ENCODE measurements at places on chromosomes 6 and 20. TPM values are rescaled to one million over a fixed set of nuclear protein-coding genes. Genes with fewer than 3 reads are reported as not detected.
A peak's percentile ranks its signal among the peaks of the same experiment; 100 is the strongest.

PAK5 gene
- total RNA-seq, result 0.10 TPM

GRCh38 chr6:159766906-159767305 lies 5.1 kb downstream of the ACAT2 start:
- DNase-seq, result no peak

DNA sequence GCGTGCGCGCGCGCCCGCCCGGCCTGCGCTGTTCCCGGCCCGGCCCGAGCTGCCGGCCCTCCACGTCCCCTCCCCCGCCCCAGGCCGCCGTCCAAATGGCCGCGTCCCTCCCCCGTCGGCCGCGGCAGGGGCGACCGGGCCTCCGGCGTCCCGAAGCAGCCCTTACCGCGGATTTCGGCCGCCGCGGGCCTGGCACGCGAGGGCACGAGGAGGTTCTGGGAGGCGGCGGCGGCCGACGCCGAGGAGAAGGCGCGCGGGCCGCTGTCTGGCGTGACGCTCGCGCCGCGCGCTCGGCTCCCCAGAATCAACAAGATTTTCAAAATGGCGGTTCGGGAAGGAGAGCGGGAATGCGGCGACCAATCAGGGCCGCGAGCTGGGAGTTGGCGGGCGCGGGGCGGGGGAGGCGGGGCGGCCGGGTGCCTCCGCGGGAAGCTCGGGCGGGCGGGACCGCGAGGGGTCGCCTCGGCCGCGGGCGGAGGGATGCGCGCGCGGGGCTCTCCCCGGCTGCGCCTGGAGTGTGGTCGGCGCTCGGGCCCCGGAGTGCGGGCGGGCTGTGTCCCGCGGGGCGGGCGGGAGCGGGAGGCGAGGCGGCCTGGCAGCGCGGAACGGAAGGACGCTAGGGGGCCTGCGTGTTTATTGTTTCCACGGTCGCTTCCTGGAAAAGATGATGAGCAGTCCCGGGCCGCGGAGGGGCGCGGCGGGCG lies at the start of gene DEK:
Gene DEK, minus strand, starts transcription at position 312 of the 704 bp plus-strand sequence. CDS start 543 bp downstream, outside the sequence.
- DNase-seq, result peak; percentile 89

CCM2L gene
- total RNA-seq, result 27.2 TPM

- DNase-seq, result no peak
Measured at GRCh38 chr6:140806431-140806830, 1326.3 kb upstream of the GJE1 start.

ZBP1 gene
- total RNA-seq, result not detected

GRCh38 chr6:147508042-147508865 lies at the start of gene SAMD5:
TSS of gene SAMD5 (plus strand) at chr6:147508690. CDS start at chr6:147508929, 239 bp downstream.
- peak; percentile 73 for DNase-seq

DNA sequence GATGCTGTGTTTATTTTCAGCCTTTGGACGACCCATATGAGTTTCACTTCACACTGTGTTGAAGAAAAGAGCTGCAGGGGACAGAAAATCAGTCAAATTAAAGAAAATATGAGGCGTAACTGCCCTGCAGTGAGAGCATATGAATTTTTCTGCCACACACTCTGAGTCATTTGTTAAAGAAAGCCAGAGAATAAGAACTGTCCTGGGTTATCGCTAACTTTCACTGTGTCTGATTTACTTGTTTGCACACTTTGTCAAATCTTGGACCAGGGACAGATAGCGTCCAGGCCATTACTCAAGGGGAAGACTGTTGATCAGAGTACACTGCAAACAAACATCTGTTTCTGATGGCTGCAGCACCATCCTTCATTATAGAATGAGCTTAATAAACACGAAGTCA lies 126.8 kb upstream of the AGPAT4 start:
- DNase-seq, result no peak
